ENCODE measurements at places on chromosomes 16 and 17.

DNA sequence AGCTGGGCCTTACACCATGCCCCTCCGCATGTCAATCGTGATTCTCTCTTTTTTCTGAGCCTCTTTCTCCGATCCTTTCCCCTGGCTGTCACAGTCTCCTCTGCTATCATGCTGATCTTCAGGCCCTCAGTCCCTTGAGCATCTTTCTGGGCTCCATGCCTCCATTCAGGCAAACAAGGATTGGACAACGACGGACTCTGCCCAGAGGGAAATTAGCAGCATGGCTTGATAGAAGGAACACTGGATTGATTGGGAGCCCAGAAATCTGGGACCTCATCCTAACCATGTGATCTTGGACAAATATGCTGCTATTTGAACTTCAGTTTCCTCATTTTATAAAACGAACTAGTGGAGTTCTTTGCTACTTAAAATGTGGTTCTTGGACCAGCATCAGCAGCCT, 19.6 kb upstream of the PHF12 start:
- DNase-seq = no peak

- DNase-seq = no peak
These were observed 1494.7 kb upstream of the CDH8 start for GRCh38 chr16:63530974-63531373.

DNA sequence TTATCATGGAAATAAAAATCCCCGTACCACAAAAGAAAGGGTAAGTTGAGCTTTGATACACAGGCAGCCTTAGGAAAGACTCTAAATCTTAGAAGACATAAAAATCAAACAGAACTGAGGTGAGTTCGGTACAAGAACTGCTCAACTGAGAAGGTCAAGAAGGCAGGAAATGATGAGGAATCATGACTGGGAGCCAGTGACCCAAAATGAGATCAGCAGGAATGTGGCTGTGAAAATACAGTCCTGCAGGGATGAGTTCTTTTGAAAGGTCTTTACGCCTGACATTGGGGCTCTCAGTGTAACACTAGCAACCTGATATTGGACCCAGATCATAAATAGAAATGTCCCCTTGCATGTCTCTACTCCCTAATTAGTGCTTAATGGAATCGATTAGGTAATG, 56.3 kb upstream of the CDH11 start:
- DNase-seq = no peak

DNA sequence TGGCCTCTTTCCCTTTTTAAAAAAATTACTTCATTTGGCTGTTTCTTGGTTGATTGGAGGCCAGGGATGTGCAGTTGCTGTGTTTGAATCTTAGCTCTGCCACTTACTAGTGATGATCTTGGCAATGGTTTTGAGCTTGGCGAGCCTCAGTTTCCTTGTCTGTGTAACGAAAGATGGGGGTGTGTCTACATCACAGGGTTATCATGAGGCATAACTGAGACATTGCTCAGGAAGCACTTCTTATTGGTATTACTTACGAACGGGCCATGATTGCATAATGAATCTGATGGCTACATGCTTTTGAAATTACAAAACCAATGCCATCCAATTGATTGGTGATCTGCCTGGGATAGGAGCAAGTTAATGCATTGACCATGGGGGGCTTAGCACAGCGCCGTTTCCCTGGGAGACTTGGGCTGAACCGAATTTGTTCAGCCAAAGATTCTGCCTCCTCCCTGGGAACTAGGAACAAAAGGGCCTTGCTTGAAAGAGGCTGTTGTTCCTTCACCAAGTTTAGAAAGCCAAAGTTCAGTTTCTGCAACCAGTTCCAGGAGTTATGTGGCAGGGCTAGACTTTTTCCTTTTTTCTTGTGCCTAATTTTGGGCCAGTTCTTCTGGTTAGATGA, 21.9 kb downstream of the CMIP start:
- DNase-seq = no peak

DNA sequence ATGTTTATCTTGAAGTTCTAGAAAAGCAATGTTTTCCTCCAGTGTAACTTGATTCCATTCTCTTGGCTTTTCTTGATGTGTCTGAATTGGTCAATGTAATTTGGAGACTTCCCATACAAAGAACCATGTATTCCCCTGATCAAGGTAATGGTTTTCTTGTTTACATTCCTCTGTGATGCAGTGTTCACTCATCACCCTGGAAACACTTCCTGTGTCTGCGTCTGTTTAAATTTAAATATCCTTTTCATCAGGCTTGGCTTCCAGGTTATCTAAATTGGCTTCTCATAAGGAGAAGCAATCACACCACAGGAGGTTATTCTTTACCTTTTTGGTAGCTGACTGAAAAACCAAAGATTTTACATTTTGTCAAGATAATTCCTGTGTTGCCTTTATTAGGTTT, 237.3 kb upstream of the WSCD1 start:
- DNase-seq = no peak

DNA sequence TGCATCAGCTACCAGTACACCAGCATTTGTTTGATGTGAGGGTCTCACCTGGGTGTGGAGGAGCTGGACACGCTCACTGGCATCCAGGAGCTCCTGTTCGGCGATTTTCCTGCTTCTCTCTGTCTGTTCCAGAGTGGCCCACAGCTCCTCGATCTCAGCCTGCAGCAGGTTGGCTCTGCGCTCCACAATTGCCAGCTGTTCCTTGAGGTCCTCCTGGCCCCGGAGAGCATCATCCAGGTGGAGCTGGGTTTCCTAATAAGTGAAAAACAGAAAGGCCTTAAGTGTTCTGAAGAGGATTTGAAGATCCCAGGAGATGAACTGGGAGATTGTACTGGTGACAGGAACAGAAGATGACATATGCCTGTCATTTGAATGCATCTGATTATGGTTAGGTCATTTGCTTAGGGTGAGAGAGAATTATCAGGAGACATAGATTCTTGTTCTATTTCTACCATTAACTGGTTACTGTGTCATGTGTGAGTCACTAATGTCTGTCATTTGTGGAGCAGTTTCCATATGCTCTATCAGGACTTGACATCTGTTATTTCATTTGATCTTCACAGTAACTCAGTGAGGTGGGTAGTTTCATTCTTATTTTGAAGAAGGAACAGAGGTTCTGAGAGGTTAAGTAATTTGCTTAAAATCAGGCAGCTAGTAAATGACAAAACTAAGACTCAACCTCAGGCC, 21.5 kb upstream of the MYH13 start:
- DNase-seq = no peak

DNA sequence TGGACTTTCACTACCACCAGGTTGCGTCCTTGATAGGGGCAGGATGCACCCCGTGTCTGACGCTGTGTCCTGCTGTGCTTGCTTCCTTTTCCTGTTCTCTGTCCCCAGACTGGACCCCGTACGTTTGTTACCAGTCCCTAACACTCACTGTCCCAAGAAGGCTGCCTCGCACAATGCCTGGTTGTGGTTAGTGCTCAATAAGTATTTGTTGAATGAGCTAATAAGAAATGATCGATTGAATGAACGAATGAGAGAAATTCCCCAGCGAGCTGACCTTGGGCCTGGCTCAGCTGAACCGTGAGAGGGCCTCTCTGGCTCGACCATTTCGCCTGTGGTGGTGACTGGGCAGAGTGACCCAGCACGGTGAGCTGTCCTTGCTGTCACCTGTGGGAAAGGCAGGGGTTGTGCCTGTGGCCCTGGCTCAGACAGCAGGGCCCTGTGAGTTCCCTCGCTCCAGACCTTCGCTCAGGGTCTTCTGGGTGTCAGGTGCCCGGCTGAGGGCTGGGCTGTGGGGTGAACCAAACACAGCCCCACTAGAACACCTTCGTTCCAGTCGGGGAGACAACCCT, 20.9 kb downstream of the CMIP start:
- DNase-seq = peak; percentile 69

DNA sequence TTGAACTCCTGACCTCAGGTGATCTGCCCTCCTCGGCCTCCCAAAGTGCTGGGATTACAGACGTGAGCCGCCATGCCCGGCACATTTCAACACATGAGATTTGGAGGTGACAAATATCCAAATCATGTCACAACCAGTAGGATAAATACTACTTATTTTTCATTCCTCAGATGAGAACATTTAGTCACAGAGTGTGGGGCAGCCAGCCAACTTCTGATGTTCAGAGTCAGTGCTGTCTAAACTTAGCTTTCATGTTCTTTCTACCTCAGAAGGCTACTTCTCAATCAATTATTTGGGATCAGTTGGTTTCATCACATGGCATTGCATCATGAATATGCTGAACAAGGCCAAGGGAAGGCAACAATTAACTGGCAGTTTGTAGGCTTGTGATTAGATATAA, 134.5 kb downstream of the CDH13 start:
- peak; percentile 86 for DNase-seq

GRCh38 chr16:88387941-88388627, 5.3 kb downstream of the ZNF469 start:
- no peak for DNase-seq

GRCh38 chr17:76382351-76382802, 2.0 kb upstream of the SPHK1 start:
- peak; percentile 86 for DNase-seq

DNA sequence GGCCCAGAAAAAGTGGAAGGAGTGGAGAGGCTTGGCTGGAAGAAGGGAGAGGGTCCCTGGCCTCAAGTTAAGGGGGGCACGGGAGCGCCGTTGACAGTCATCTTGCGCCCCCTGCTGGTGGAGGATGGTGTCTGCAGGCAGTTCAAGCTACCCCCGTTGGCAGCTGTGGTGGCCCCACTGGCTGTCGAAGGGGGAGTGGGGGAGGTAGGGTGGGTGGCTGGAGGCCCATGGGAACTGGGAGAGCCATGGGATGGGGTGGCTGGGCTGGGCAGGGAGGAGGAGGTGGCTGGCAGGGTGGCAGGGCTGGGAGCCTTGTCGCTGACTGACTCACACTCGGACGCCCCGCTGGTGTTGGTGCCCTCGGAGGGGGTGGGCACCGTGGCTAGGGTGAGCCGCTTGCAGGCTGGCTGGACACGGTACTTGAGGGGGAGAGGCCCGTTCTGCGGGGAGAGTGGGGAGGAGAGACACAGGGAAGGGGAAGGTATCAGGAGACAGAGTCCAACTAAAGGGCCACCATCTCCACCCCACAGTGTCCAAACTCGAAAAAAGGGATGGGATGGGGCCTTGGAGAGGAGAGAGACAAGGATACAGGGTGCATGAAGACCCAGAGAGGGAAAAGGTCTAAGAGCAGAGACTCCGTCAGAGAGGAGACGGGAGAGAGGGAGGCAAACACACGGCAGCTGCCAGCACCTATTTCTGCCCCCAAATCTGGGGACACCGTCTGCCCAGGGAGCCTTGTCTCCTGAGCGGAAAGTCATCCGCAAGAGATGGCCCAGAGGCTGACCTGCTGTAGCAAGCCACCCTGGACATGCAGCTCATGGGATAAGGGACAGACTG, 5.2 kb downstream of the CISD3 start:
- peak; percentile 92 for DNase-seq

- DNase-seq = no peak
These were observed 29.0 kb downstream of the MARCHF10 start for GRCh38 chr17:62778990-62779681.

DNA sequence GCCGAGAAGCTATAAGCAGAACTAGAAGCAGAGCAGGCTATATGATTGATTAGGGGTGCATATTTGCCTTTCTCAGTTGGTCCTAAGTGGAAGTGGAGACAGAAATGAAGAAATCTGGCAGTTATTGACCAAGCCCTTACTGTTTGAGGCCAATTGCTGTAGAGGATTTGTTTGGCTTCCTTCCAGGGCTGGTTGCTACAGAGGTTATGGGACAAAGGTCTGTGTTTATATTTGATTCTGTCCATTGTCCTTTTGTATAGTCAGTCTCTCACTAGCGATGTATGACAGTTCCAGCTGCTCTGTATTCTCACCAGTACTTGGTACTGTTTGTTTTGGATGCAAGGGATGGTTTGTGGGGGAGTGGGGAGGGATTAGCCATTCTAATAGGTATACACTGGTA, 7.3 kb upstream of the ALOX15 start:
- DNase-seq = no peak

DNA sequence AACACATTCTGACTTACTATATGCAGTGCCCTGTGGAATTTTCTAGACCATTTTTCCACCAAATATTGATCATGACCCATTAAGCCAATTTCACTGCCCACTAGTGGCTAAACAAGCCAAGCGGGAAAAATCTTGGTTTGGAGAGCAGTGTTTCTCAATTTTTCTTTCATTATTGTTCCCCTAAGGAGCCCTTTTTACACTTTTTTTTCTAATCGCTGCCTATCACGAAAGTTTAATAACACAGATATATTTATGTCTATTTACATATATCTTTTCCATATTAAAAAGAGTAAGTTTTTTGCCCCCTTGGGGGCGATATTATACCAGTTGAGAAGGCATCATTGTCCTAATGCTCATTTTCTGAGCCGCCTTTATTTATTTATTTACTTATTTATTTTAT, 10.8 kb upstream of the TLCD3B start:
- DNase-seq = no peak

DNA sequence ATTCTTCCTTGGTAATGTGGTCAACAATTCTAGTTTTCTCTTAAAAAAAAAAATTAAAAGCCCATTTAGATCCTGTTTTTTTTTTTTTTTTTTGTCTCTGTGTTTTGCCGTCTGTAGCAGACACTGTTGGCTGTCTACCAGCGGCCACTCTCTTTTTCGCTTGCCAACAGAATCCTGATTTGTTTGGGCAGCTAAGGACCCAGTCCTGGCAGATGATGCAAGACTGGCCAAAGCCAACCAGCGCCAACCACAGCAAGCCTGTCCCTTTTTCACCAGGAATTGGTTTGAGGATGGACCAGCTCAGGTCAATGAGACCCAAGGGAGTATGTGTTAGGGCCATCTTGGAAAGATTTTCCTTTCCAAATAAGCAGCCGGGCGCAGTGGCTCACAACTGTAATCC, 28.2 kb downstream of the ST3GAL2 start:
- DNase-seq = peak; percentile 62

DNA sequence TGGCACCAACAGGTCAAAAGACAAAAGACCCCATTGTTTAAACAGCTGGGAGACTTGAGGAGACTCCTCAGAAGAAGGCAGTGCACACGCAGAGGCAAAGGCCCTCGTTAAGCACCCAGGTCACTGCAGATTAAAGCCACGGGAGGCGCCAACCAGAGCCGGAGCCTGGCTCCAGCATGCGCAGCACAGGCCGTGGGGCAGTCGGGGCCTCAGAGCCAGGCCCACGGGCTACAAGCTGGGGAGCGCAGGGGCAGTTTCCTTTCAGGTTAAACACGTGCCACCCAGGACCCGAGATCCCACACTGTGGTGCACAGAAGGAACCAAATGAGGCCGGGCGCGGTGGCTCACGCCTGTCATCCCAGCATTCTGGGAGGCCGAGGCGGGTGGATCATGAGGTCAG, 9.2 kb downstream of the PIEZO1 start:
- DNase-seq = no peak

GRCh38 chr17:40340880-40341807, 23.4 kb downstream of the GJD3 start:
- DNase-seq = peak; percentile 99
